Mucosa of descending colon (tissue), 3 donors: ENCODE measurements at places on chromosomes 16 and 17. TPM values are rescaled to one million over a fixed set of nuclear protein-coding genes. Genes with fewer than 3 reads are reported as not detected.

ZNF286A gene
- total RNA-seq, result 21.6 TPM

IRX3 gene
- not detected for total RNA-seq

CLEC18C gene
- 0.61 TPM for total RNA-seq

ABCA9 gene
- 3.6 TPM for total RNA-seq

ADAD2 gene
- total RNA-seq, result 0.14 TPM

SLC12A3 gene
- not detected for total RNA-seq

SLFN14 gene
- total RNA-seq, result not detected

CFAP97D1 gene
- total RNA-seq, result not detected

OR4D1 gene
- not detected for total RNA-seq

FBXL16 gene
- 2.1 TPM for total RNA-seq
